Endothelial cell of umbilical vein (primary cell): ENCODE measurements at places on chromosomes 3 and 15. TPM values are rescaled to one million over a fixed set of nuclear protein-coding genes. Genes with fewer than 3 reads are reported as not detected.

EEF1AKMT4 gene
- 3.3 and 3.4 TPM in 2 replicates for total RNA-seq

GOLGA8G gene
- total RNA-seq = not detected in 2 replicates

DNA sequence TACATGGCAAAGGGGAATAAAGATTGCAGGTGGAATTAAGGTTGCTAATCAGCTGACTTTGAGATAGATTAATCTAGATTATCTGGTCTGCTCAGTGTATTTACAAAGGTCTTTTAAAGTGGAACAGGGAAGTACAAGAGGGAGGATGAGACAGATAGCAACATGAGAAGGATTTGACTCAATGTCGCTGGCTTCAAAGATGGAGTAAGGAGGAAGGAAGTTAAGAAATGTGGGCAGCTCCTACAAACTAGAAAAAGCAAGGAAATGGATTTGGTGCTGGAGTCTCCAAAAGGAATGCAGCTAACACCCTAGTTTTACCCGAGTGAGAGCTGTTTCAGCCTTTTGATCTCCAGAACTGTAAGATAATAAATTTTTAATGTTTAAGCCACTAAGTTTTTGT lies 180.7 kb upstream of the TTC14 start:
- no peaks in the 10 kb centered on the region for H3K27me3 ChIP-seq
- H3K36me3 ChIP-seq = no peaks in the 10 kb centered on the region
- no peak for DNase-seq
- H3K27ac ChIP-seq = no peak overlapping the region
- H3K4me1 ChIP-seq = peaks cover 4% of the 10 kb centered on the region

- no peaks in the 10 kb centered on the region for H3K4me1 ChIP-seq
- H3K27ac ChIP-seq = no peak overlapping the region
- no peak overlapping the region for H3K4me3 ChIP-seq
- DNase-seq = no peak
- no peaks in the 10 kb centered on the region for H3K27me3 ChIP-seq
- no peaks in the 10 kb centered on the region for H3K36me3 ChIP-seq
Measured at GRCh38 chr3:134693804-134694203, 43.0 kb upstream of the KY start.

HCLS1 gene
- total RNA-seq = 63.5 and 68.5 TPM in 2 replicates

DNA sequence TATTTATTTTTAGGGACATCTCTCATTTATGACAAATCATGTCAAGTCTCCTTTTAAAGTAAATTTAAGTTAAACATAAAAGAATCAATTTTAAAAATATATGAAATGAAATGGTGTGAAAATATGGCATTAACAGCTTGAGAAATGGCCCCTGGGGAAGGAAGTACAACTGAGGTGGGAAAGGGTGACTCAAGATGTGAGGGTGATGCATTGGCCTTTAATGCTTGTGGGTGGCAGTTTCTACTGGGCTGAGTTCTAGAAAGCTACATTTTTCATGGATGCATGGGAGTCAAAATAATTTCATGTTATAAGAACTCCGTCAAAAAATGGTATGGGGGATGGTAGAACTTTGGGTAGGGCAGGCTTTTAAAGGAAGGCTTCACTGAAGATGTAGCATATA lies 708.8 kb upstream of the CFAP20DC start:
- H3K4me1 ChIP-seq = no peaks in the 10 kb centered on the region
- no peak overlapping the region for H3K4me3 ChIP-seq
- no peaks in the 10 kb centered on the region for H3K36me3 ChIP-seq
- no peak for DNase-seq
- no peaks in the 10 kb centered on the region for H3K27me3 ChIP-seq

KNG1 gene
- not detected in 2 replicates for total RNA-seq

GRCh38 chr3:141784096-141784495 lies 20.9 kb downstream of the GRK7 start:
- no peak overlapping the region for H3K4me3 ChIP-seq
- H3K4me1 ChIP-seq = no peaks in the 10 kb centered on the region
- H3K36me3 ChIP-seq = no peaks in the 10 kb centered on the region
- DNase-seq = no peak
- H3K27me3 ChIP-seq = peaks cover 3% of the 10 kb centered on the region

GRCh38 chr3:174355505-174355904 lies 503.6 kb upstream of the NAALADL2 start:
- H3K27ac ChIP-seq = no peak overlapping the region
- peak; percentile 6 for DNase-seq
- no peaks in the 10 kb centered on the region for H3K4me1 ChIP-seq
- H3K4me3 ChIP-seq = no peak overlapping the region

- no peak overlapping the region for H3K4me3 ChIP-seq
- H3K27ac ChIP-seq = no peak overlapping the region
- no peak for DNase-seq
- no peaks in the 10 kb centered on the region for H3K36me3 ChIP-seq
- H3K4me1 ChIP-seq = peaks cover 24% of the 10 kb centered on the region
Measured at GRCh38 chr3:183328823-183329222, 75.8 kb downstream of the B3GNT5 start.
